CD4-positive, alpha-beta T cell treated with Interleukin-6 at 100 ng/mL for 8 hours (primary cell): ENCODE measurements at places on chromosomes 12 and 14.

GRCh38 chr12:57139796-57140649, 7.4 kb downstream of the LRP1-AS start:
- no peak for DNase-seq

GRCh38 chr14:57660208-57660607, 166.6 kb upstream of the CCDC198 start:
- DNase-seq: no peak

DNA sequence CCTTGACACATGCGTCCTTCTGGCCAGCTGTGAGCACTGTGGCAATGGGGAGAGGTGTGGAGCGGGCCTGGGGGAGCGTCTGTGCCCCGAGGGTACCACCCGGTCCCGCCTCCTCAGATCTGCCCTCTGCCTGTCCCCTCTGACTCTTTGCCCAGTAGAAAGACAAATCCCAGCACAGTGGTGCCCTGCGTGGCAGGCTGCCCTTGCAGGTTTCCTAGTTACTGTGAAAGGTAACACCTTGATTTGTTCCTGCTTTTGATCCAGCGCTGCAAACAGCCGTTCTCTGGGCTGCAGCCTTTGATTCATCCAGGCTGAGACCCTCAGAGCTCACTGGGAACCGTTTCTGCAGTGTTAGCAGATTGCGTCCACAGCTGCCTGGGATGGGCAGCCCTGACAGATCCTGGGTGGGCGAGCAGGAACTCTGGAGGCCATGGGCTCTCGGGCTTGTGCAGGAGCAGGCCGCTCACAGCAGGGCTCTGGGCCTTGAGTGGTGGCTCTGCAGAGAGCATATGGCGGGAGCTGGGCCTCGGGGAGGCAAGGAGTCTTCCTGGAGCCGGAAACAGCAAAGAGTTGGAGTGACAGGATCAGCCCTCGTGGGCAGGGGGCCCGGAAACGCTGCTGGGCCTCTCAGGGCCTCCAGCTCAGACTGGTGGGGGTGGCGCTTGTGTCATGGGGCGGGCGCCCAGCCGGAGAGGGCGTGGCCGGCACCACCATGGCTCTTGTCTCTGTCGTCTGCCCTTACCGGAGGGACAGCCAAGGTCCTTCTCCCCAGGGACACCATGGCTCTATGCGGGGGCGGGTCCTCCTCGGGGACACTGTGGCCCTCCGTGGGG, 16.6 kb downstream of the FBRSL1 start:
- DNase-seq: peak; percentile 57

- no peak for DNase-seq
Measured at GRCh38 chr12:57726884-57727757, 11.4 kb downstream of the AGAP2 start.

DNA sequence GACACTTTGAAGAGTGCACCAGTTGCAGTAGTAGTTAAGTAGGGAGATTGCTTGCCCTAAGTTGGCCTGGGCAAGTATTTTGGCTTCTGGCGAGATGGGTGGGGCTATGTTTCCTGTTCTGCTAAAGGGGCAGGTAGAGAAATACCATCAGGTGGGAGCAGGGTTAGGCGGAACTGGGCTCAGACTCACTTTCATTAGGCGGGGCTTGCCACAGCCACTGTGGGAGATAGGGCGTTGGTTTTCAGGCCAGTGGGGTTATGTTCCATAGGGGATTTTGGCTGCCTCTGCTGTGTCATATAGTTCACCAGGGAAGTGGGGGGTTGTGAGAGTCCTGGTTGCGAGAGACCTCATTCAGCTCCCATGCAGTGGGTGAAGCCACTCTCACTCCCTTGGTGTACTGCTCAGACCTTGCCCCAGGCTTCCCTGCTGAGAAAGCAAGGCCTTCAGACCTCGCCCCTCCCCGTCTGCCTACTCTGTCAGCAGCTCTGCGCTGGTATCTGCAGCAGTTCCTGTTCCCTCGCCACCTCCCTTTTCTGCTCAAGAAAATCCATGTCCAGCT, 43.3 kb downstream of the AEBP2 start:
- DNase-seq: peak; percentile 31

DNA sequence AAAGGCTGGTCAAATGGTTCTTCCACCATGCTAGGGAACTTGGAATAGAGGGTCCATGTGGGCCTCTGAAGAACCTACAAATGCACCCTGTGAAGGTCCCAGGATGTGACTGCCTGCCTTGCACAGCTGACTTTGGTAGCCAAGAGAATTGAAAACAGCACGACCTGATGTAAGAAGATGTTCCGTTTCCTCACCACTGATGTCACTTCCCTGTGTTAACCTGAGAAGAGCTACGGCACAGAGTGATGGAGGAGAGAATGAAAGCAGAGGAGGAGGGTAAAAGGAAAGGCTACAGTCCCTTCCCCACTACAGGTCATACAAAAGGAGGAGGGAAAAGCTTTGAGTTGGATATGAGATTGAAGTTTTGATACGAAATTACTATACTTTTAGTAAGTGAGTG, 328.8 kb downstream of the RGS6 start:
- no peak for DNase-seq

- DNase-seq: peak; percentile 57
Measured at GRCh38 chr12:546920-547845, 87.4 kb downstream of the B4GALNT3 start.

- DNase-seq: no peak
Measured at GRCh38 chr14:67335781-67336180, 23.8 kb downstream of the ATP6V1D start.

GRCh38 chr14:26598081-26598671, 343 bp upstream of the NOVA1 start:
- peak; percentile 2 for DNase-seq

DNA sequence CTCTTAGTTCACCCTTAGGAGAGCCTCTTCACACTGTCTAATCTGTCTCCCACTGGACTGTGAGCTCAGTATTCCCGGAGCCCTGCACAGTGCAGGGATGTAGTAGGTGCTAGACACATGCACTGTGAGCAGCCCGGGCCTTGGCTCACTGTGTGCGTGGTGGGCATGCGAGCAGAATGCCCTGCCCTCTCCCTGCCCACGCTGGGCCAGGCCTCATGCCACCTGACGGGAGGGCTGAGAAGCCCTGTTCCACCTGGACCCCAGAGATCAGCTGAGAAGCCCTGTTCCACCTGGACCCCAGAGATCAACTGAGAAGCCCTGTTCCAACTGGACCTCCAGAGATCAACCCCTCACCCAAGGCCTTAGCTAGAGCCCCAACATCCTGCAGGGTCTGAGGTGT, 10.9 kb downstream of the RPS6KL1 start:
- DNase-seq: no peak

DNA sequence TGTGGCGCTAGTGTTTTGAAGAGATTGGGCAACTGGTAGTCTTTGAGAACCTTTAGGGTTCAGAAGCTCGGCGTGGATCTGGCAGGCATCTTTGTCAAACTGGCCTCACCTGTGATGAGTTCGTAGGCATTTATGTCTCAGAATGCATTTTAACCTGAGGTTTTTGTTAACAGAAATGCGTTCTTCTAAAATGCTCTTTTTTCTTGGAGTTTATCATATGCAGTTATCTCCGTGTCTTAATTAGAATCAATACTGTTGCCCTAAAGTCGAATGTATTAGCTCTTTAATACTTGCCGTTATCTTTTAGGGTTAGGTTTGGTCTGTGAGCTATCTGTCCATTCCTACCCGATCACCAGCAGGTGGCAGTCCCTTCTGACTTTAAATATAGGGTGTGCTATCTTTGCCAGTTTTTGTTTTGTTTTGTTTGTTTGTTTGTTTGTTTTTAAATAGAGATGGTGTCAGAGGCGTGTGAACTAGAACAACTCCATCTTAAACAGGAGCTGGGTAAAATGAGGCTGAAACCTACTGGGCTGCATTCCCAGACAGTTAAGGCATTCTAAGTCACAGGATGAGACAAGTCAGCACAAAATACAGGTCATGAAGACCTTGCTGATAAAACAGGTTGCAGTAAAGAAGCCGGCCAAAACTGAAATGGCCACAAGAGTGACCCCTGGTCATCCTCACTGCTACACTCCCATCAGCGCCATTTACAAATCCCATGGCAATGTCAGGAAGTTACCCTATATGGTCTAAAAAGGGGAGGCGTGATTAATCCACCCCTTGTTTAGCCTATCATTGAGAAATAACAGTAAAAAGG, 1.4 kb downstream of the ATF1 start:
- peak; percentile 52 for DNase-seq

DNA sequence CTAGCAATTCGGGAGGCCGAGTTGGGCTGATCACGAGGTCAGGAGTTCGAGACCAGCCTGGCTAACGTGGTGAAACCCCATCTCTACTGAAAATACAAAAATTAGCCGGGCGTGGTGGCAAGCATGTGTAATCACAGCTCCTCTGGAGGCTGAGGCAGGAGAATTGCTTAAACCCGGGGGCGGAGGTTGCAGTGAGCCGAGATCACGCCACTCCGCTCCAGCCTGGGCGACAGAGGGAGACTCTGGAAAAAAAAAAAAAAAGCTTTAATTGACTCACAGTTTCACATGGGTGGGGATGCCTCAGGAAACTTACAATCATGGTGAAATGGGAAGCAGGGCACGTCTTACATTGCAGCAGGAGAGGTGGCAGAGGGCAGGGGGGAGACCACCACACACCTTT, 30.6 kb upstream of the SLC2A3 start:
- DNase-seq: no peak

GRCh38 chr12:3012786-3013185, 53.6 kb downstream of the TEAD4 start:
- DNase-seq: no peak

- no peak for DNase-seq
Measured at GRCh38 chr12:31308116-31308515, 17.8 kb downstream of the SINHCAF start.
